ENCODE measurements at places on chromosomes 16 and 17. TPM values are rescaled to one million over a fixed set of nuclear protein-coding genes. Genes with fewer than 3 reads are reported as not detected.

- peaks cover 29% of the 10 kb centered on the region for H3K27me3 ChIP-seq
- peaks cover 7% of the 10 kb centered on the region for H3K4me1 ChIP-seq
- H3K27ac ChIP-seq = no peak overlapping the region
- DNase-seq = peak; percentile 43
Observed at GRCh38 chr16:84295203-84295860, 654 bp downstream of the WFDC1 start.

DNA sequence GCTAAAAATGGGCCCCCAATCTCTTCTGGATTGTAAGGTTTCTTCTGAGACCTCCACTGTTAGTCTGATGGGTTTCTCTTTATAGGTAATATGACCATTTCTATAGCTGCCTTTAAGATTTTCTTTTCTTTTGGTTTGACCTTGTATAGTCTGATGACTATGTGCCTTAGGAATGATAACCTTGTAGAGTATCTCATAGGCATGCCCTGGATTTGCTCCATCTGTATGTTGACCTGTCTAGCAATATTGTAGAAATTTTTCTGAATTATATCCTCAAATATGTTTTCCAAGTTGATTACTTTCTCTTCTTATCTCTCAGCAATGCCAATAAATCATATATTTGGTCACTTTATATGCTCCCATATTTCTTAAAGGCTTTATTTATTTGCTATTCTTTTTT is 1403.8 kb upstream of the GOT2 start:
- no peaks in the 10 kb centered on the region for H3K36me3 ChIP-seq
- no peaks in the 10 kb centered on the region for H3K4me1 ChIP-seq
- no peak overlapping the region for H3K4me3 ChIP-seq
- H3K27ac ChIP-seq = no peak overlapping the region

GRCh38 chr17:78883533-78884131 is 19.4 kb downstream of the CEP295NL start:
- H3K27ac ChIP-seq = peak overlapping the region; percentile 97
- H3K4me1 ChIP-seq = peaks cover 47% of the 10 kb centered on the region
- no peaks in the 10 kb centered on the region for H3K27me3 ChIP-seq
- H3K4me3 ChIP-seq = peak overlapping the region; percentile 59
- DNase-seq = peak; percentile 96
- H3K36me3 ChIP-seq = no peaks in the 10 kb centered on the region

DNA sequence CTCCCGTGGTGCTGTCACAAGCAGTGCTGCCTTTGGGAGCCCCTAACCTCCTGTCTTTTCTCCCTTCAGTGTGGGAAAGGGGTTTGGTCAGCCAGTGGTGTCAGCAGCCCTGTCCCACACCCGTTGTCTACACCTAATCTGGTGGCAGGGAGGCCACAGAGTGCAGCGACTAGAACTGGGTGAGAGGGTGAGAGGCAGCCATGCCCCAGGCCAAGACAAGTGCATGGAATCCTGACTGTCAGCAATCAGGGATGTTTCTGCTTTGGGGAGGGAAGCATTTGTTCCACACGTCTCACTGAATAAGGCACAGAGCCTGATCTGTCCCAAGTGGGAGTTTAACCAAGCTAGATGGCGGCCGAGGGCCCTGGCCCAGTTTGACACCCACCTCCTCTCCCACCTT is 1.4 kb upstream of the ZNF267 start:
- no peaks in the 10 kb centered on the region for H3K27me3 ChIP-seq
- no peak overlapping the region for H3K27ac ChIP-seq
- peaks cover 38% of the 10 kb centered on the region for H3K4me1 ChIP-seq
- no peak overlapping the region for H3K4me3 ChIP-seq
- H3K36me3 ChIP-seq = no peaks in the 10 kb centered on the region

GRCh38 chr16:61936522-61936921 is 99.7 kb downstream of the CDH8 start:
- H3K27ac ChIP-seq = no peak overlapping the region
- no peaks in the 10 kb centered on the region for H3K27me3 ChIP-seq
- no peaks in the 10 kb centered on the region for H3K36me3 ChIP-seq
- H3K4me3 ChIP-seq = no peak overlapping the region
- DNase-seq = no peak

NPIPA8 gene
- 12.6 TPM for total RNA-seq

GRCh38 chr17:1072551-1072961 is 75.6 kb downstream of the TIMM22 start:
- H3K4me1 ChIP-seq = no peaks in the 10 kb centered on the region
- no peak overlapping the region for H3K27ac ChIP-seq
- H3K36me3 ChIP-seq = peaks cover 7% of the 10 kb centered on the region
- no peak for DNase-seq

- no peaks in the 10 kb centered on the region for H3K36me3 ChIP-seq
- peak; percentile 61 for DNase-seq
- H3K4me3 ChIP-seq = no peak overlapping the region
Observed at GRCh38 chr16:51159296-51159695, 8.2 kb upstream of the SALL1 start.

SMIM36 gene
- not detected for total RNA-seq

GRCh38 chr17:65430209-65430833 is 131.1 kb downstream of the AXIN2 start:
- DNase-seq = no peak
- no peaks in the 10 kb centered on the region for H3K36me3 ChIP-seq
- no peak overlapping the region for H3K27ac ChIP-seq
- H3K4me1 ChIP-seq = no peaks in the 10 kb centered on the region
- H3K27me3 ChIP-seq = 0 out of 2 replicates have a peak, but pooled peaks cover 3% of the 10 kb centered on the region

DNA sequence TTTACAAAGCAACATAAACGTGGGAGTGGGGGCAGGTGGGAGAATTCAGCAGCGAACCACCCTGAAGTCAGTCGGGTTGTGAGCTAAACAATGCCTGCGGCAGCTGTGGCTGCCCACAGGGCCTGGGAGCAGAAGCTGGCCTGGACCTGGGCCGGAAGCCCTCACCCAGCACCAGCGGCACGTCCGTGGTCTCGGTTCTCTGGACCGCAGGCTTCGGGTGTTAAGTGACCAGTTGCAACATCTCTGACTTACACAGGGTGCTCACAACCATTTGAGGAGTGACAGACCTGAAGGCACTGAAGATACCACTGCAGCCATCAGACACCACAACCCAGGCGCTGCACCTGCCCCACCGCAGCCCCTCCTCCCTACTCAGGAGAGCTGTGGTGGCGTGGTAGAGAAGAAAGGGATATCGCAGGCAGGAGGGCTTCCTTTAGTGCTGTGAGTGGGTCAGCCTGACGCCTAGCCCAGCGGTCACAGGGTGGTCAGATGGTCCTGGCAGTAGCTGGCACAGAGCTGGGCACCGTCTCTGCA is 33.8 kb downstream of the CBFA2T3 start:
- H3K4me1 ChIP-seq = no peaks in the 10 kb centered on the region
- DNase-seq = no peak
- H3K36me3 ChIP-seq = no peaks in the 10 kb centered on the region
- no peak overlapping the region for H3K27ac ChIP-seq

All from GM23248 (cell line).